Stimulated activated CD8-positive, alpha-beta memory T cell treated with anti-CD3 and anti-CD28 coated beads, Interleukin-7, amount 100 ng/mL, for 4 hours (primary cell): ENCODE measurements at places on chromosomes 7 and 10.

- no peak for DNase-seq
Observed at GRCh38 chr7:88647825-88648224, 111.7 kb upstream of the ZNF804B start.

DNA sequence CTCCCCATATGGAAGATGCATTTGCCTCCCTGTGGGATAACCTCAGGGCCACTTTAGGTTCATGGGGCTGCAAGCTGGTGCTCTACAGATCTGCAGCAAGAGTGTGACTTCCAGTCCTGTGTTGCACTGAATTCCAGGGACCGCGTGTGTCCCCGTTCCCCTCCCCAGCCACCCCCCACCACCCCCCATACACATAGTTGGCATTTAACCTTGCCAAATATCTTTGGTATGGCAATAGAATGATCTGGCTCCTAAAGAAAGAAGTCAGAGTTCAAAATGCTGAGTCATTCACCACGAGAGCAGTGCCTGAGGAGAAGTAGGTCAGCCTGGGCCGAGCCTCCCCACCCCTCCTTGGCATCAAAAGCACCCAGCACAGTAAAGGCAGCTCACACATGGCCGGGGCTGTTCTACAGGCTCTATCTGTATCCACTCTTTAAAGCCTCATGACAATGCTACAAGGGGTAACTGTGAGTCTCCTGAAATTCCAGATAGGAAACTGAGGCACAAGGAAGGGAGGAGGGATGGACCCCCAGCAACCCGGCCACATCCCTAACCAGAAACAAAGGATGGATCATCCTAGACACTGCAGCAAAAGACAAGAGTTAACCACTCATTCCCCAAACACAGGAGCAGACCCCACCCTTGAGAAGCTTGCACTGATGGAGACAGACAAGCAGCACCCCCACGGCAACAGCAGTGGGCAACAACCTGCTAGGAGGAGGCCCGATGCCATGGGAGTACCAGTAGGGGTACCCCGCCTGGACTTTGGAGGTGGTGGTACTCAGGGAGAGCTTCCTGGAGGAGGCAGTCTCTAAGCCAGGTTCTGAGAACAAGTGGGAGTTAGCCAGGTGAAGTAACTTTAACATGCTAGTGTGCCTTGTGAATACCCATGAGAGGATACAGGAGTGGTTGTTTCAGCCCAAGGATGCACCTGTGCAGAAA is 70.3 kb upstream of the NANOS1 start:
- DNase-seq, result no peak

DNA sequence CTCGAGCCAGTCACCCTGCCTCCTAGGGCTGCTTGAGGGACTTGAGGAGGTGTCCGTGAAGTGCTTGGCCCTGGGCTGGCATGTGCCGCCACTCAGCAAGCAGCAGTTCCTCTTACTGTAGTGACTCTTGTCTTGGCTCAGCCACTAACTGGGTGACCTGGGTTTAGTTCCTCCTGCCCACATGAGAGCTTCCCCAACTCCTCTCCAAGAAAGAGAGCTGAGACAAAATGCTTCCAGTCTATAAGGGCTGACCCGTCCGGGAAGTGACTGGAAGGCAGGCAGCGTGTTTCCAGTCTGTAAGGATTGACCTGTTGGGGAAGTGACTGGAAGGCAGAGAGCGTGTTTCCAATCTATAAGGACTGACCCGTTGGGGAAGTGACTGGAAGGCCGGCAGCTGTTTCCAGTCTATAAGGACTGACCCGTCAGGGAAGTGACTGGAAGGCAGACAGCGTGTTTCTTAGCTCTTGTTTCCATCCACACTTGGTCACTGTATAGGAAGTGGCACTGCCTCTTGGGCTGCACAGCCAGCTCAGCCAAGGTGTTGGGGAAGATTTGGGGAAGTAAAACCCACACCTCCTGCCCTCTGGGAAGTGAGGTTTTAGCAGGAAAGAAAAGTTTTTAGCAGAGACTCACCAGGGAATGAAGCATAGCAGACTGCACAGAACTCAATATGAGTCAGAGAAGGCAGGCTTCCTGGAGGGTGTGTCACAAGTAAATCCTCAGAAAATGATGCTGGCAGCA is 53.3 kb upstream of the PPIF start:
- DNase-seq, result no peak

DNA sequence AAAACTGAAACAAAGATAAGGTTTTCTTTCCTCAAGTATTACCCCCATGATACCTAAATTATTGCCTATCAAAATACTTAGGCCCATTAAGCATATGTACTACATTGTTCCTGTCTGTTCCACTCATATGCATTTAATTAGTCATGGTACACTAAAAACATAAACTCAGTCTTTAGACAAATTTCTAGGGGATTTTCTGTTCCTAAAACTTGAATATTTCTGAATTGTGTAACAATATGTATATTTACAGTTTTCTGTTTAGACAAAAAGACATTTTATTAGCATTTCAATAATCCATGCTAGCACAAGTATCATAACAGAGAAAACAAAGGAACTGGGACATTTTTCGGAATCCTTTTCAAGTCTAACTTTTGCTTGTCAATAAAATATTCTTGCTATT is 234.2 kb downstream of the CRPPA start:
- no peak for DNase-seq

DNA sequence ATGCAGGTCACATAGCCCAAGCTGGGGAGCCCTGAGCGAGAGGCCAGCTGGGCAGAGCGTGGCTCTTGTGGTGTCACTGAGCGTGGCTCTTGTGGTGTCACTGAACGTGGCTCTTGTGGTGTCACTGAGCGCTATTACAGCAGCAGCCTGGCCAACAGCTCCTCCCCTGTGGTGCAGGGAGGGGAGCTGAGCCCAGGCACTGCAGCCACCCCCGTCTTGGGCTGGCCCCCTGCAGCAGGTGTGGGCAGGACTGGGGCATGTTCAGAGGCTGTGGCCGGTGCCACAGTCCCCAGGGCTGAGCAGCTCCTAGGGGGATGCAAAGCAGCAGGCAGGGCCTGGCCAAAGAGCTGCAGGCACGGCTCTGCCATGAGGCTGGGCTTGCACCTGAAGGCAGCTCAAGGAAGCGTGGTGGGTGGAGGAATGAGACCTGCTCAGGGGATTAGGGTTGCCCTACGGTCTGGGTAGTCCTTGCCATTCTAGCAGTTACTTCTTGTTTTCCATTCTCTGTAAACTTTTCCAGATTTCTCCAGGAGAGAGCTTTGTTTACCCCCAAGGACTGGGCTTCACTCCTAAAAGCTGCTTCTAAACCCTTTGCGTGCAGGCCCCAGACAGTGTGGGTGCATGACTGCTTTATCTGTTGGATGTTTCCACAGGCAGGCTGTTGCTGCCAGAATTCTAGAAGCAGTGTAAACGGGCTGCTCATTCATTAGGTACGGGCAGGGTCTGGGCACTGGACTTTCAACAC is 29.2 kb downstream of the ZNF783 start:
- no peak for DNase-seq
